ENCODE measurements at places on chromosomes 3 and 15.

DNA sequence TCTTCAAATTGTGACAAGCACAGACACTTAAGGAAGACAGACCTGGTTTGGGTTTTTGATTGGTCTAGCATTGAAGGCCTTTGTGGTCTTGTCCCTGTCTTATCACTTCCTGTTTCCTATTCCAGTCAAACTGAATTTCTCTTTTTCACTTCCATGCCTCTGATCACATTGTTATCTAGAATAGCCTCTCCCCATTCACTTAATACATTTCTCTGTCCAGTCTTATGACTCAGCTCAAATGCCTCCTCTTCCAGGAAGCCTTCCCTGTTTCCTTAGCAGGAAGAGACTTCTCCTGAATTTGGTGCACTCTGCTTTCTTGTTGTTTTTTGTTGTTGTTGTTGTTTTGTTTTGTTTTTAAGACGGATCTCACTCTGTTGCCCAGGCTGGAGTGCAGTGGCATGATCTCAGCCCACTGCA lies 45.5 kb downstream of the LIMD1 start:
- DNase-seq, result no peak

DNA sequence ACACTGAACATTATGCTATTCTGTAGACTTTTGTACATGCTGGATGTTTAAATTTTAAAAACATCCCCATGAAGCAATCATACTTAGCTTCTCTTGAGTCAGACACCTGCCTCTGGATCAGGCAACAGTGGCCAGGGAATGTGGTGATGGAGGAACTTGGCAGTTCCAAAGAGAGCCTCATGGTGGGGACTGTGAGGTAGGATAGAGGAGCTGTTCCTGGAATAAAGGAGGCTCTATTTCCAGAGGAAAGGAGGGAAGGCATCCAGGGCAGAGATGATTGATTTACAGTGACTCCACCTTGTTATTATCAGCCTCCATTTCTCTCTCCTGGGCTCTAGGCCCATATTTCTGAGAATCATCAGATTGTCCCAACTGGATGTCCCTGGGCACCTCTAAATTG lies 35.0 kb upstream of the ABHD17C start:
- DNase-seq, result peak; percentile 54

DNA sequence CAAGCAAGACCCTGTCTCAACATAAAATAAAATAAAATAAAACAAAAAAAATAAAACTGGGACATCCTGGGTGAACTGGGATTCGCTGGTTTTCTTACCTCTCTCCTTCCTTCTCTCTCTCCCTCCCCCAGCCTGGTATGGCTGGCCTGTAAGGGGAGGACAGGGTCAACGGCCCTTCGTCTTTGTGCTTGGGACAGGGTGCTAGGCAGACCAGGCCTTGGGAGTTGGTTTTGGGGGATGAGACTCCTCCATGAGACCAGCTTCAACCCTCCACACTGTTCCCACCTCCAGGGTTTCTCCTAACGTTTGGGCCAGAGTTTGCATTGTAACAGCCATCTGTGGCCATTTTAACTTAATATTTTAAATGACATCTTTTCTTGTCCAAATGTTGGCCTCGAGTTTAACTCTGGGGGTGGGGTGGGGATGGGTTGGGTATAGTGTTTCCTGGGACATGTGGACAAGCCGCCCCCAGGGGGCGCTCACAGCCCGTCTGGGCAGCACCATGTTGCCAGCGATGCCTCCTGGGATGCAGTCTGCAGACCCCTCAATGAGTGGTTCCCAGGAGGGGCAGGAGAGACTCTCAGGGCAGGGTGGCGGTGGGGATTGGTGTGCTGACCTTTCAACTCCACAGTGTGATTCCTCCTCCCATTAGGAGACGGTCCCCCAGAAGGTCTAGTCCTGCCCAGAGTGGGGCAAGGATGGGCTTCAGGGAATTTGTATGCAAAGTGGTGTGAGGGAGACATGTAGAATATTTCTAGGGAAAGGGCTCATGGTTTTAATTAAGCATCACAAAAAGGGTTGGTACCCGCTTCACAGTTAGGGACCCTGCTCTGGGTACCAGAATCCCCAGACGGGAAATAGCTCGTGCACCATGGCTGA lies 37.7 kb upstream of the LCTL start:
- DNase-seq, result peak; percentile 51

DNA sequence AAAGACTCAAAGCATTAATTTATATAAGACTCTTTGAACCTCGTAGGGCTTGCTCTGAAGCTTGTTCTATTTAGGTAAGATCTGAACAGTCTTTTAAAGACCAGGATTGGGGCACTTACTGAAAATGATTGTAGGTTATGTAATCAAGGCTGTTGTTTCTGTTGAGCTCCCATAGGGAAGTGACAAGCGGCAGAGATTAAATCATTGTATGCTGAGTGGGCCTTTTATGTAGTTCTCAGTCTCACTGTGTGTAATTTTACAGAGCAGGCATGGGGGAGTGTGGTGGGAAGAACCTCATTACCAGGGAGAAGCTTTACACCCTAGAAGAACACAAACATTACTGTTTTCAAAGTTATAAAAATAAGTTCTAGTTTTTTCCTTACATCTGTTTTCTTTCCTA lies 160.0 kb upstream of the SNTN start:
- DNase-seq, result no peak

GRCh38 chr3:119690043-119690656 lies 12.7 kb upstream of the CFAP91 start:
- DNase-seq, result peak; percentile 41

DNA sequence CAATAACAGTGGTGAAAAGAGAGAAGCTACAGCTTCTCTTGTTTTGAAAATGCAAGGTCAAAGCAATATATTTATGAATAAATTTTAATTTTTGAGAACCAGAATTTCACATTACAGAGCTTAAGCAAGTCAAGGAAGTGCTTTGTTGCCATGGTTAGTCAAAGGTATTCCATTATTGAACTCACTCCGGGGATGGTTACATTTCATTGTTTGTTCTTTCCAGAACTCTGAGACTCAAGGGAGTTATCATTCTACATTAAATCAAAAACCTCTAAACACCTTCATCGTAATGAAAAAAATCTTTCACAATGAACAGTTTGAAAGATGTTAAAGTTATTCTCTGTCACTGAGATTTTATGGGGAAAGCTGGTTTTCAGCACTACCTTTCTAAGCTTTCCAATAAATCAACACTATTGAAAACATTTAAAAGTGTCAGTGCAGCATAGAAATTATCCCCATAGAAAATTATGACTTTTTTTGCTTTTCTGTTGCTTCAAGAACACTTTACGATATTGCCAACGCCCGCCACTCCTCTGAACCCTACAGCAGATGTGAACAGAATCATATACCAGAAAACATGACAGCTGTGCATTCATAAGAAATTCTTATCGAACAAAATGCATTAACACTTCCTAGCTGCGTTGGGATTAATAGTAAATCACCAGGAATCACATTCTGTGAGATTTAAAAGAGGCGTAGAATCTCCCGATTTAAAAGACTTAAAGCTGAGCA lies 83.0 kb downstream of the OTOL1 start:
- no peak for DNase-seq

GRCh38 chr3:105077060-105077822 lies 289.5 kb upstream of the ALCAM start:
- no peak for DNase-seq

DNA sequence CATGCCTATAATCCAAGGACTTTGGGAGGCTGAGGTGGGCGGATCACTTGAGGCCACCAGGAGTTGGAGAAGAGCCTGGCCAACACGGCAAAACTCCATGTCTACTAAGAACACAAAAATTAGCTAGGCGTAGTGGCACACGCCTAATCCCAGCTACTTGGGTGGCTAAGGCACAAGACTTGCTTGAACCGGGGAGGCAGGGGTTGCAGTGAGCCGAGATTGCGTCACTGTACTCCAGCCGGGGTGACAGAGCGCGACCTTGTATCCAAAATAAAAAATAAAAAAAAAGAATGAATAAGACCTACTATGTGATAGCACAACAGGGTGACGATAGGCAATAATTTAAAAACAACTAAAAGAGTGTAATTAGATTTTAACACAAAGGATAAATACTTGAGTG lies 3.5 kb downstream of the XRN1 start:
- no peak for DNase-seq

DNA sequence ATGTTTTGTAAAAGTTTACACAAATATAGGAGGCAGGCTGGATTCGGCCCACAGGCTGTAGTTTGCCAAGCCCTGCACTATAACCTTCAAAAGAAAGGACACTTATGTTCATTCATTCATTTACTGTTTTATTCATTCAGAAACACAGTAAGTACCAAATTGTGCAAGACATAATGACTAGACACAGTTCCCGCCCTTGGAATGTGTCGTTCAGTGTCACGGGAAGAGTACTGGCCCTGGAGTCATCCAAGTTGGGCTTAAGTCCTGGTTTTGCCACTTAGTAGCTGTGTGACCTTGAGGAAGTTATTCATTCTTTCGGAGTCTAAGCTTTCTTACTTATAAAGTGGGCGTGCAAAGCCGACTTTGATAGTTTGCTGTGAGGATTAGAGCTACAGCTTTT lies 22.0 kb downstream of the COLQ start:
- no peak for DNase-seq

DNA sequence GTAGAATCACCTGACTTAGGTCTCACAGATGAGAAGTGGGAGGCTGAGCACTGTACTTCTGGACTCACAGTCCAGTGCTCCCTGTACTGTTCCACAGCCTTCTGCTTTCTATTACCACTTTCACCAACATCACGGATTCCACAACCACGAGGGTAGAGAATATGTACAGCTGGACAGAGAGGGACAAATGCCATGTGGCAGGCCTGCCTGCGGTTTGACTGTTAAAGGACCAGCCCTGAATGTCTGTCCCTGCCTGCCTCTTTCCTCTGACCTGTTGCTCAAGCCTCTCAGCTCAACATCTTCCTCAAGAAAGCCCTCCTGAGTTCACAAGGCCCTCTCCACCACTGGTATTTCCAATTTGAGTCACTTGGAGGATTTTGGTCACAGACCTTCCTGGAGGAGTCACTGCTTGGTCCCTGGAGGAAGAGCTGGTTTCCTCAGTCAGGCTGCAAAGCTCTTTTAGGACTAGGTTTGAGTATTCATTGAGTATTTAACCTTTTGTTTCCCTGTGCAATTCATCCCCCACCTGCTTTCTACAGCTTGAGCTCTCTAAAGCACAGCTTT lies 49.1 kb downstream of the RAB11A start:
- DNase-seq, result no peak
